Stimulated activated CD4-positive, alpha-beta T cell treated with anti-CD3 and anti-CD28 coated beads, TNF-alpha, amount 100 ng/mL, for 24 hours (primary cell): ENCODE measurements at places on chromosomes 1 and 21.

DNA sequence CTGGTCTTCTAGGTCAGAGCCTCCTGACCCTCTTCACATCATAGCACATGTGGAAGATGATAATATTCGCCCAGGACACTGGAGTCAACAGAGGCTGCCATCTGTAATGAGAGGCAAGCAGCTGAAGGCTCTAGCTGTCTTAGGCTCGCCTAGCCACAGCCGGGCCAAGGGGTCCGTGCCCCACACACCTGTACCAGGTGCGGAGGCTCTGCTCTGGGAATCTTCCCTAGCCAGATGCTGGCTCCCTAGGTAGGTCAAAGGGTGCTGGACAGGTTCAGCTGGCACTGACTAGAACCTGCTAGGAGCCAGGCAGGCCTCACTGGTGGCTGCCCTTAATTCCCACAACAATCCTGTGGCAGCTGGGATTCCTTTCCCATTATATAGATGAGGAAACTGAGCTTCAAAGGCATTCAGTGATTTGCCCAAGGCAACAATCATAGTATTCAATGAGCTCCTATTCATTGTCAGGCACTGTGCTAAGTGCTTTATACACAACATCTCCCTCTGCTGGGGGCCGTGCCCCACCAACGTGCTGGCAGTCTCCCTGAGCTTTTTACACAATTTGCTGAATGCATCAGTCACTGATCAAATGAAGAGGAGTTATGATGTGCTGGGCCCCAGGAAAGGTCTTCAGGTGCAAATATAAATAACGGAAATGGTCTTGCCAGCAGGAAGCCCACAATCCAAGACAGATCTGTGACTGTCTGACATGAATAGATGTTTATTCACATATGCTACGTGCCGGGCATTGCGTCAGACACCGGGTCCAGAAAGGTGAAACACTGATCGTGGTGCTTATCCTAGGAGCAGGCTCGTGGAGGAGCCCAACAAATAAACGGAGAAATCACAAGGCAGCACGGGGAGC lies 58.0 kb downstream of the DDX20 start:
- no peak for DNase-seq

- DNase-seq: no peak
Measured at GRCh38 chr1:7218210-7218832, 433.1 kb downstream of the CAMTA1 start.

DNA sequence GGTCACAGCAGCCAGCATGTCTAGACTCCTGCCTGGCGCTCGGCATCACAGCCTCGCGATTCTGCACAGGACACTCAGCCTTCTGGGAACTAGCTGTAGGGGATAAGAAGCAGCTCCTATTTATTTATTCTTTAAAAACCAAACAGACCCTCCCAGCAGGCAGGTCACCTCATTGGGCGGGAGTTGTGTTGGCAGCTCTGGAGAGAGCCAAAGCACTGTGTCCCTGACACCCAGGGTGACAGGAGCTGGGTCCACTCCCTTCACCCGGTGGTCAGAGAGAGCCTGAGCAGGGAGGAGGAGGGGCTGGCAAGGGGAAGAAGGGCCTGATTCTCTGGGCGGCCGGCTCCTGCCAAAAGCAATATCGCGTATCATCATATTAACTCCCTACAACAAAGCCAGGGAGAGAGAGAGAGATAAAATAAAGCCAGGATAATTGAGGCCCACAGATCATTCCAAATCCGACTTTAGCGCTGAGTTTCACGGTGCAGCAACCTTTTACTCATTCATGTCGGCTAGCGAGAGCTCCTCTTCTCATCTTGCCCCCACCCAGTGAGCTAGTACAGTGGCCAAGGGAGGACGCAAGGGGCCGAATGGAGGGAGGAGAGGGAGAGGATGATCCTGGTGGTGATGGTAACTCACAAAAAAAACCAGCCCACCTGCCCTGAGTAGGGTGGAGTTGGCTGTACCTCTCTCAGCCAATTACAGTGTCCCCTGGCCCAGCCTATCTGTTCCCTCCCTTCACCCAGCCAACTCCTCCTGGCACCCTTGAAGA lies 79.8 kb upstream of the IFFO2 start:
- DNase-seq: no peak

DNA sequence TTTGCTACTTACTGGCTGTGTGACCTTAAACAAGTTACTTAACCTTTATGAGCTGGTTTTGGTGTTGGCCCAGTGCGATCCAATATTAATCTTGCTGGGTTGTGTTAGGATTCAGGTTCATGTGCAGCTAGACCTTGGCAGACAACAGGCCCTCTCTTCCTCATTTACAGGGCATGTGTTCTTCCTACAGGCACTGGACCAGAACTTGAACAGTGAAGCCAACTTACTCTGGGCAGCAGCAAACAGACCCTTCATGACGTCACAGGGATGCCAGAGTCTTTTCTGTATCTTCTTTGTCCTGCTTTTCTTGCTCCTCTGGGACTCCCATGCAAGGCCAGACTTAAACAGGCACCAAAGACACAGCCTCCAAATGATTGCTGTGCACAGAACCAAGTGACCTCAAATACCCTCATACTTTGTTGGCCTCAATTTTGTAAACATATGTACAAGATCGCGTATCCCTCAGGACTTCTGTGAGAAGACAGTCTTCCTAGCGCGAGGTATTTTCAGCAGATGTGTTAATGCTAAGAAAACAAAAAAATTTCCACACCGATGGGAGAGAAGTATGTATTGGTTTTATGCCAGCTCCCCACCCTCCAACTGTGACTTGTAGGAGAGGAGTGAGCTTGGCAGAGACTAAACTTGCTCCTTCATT lies 73.7 kb downstream of the URB2 start:
- DNase-seq: no peak
